Fibroblast of mammary gland (primary cell): ENCODE measurements at places on chromosomes 2 and 18.

GRCh38 chr2:88003074-88003755 lies 13.1 kb downstream of the RNU2-63P start:
- no peak for DNase-seq

GRCh38 chr2:68637047-68637446 lies 6.3 kb upstream of the PROKR1 start:
- DNase-seq = no peak

DNA sequence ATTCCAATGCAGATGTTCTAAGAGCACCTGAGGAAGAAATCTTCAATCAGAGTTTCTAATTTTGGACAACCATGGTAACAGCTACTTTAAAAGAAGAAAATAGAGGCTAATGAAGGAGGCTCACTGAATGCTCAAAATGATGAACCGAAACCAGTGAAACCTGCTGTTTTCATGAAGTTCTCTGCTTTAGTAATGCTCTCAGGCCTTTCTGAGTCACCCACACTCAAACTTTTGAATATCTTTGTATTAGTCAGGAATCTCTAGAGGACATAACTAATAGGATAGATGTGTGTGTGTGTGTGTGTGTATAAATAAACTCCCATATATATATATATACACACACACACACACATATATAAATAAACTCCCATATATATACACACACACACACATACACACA lies 76.9 kb upstream of the RIT2 start:
- peak; percentile 53 for DNase-seq

GRCh38 chr2:231053846-231054245 lies 2.8 kb upstream of the PSMD1 start:
- no peak for DNase-seq

- no peak for DNase-seq
Observed at GRCh38 chr2:232487385-232488096, at the start of gene ECEL1. ECEL1 (minus strand) TSS chr2:232487834; CDS start chr2:232486653, 1,181 bp downstream.

GRCh38 chr18:44798433-44799048 lies 117.9 kb downstream of the SETBP1 start:
- DNase-seq = no peak

DNA sequence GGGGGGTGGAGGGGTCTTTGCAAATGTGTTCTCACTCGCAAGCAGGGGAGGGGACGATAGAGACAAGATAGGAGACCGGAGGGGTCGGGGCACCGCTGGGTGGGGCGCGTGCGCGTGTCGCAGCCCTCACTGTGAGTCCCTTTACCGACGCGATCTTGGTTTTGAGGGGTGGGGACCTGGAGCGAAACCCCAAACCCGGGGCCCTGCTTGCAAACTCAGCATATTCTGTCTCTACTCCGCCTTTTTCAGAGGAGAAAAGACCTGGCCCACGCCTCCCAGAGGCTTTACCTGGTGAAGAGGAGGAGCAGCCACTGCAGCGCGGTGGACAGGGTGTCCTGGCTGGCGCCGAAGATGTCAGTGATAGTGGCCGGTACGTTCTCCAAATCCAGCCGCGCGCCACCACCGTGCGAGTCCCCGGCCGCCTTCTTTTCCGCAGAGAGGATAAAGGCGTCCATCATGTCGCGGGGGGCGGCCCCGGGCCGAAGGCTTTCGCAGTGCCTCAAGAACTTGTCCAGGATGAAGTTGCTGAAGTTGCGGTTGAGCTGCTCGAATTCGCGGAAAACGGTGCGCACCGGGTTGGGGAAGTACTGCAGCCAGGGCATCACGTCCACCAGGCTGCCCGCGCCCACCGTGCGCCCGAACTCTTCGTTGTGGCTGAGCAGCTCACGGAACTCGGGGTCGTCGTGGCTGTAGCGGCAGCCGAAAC lies 1.7 kb downstream of the CYP1B1 start:
- no peak for DNase-seq

GRCh38 chr2:19300961-19301360 lies 57.5 kb downstream of the OSR1 start:
- peak; percentile 28 for DNase-seq

DNA sequence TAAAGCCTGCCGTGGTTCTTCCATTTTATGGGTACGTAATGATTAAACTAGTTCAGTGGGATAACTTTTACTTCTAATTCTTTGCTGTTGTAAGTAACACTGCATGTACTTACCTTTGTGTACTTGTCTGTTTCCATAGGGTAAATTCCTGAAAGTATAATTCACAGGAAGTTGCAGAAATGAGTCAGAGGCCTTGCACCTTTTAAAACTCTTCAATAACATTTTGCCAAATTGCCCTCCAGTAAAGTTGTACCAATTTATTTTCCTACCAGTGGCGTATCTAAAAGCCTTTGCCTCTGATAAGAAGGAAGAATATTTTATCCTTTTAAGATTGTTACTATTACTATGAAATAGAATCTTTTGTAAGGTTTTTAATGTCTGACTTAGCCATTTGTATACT lies 65.1 kb downstream of the CAB39 start:
- DNase-seq = no peak

- DNase-seq = peak; percentile 69
Observed at GRCh38 chr2:199223791-199224190, 233.9 kb downstream of the SATB2 start.

- DNase-seq = no peak
Observed at GRCh38 chr18:73153271-73153670, 285.5 kb upstream of the NETO1 start.

DNA sequence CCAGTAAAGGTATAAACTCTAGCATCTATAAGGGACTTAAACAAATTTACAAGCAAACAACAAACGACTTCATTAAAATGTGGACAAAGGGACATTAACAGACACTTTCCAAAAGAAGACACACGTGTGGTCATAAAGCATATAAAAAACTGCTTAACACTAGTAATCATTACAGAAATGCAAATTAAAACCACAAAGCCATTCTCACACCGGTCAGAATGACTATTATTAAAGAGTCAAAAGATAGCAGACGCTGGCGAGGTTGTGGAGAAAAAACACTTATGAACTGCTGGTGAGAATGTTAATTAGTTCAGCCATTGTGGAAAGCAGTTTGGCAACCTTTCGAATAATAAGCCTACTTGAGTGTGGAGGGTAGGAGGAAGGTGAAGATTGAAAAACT lies 217.1 kb upstream of the DLGAP1 start:
- DNase-seq = no peak

- DNase-seq = no peak
Observed at GRCh38 chr2:112662704-112663103, 17.0 kb downstream of the SLC20A1 start.

DNA sequence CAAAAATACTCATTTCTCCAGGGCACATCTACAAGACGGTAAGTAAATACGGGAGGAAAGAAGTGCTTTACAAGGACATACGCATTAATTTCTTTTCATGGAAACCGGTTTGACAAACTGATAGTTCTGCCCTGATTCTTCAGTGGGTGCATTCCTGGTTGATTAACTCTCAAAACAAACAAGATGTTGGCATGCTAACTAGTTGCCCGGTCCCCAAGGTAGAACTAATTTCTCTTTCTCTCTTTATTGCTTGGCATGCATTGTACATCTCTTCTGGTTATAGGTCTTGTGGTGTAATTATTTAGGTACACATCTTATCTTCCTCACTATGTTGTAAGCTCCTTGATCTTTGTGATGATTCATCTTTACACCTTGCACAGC lies 46.9 kb upstream of the SPATS2L start:
- no peak for DNase-seq

GRCh38 chr2:861655-862354 lies 88.8 kb upstream of the SNTG2 start:
- no peak for DNase-seq

GRCh38 chr2:110714452-110715224 lies 17.7 kb upstream of the ACOXL start:
- DNase-seq = no peak

GRCh38 chr2:236587861-236588815 lies 18.5 kb downstream of the ACKR3 start:
- no peak for DNase-seq

DNA sequence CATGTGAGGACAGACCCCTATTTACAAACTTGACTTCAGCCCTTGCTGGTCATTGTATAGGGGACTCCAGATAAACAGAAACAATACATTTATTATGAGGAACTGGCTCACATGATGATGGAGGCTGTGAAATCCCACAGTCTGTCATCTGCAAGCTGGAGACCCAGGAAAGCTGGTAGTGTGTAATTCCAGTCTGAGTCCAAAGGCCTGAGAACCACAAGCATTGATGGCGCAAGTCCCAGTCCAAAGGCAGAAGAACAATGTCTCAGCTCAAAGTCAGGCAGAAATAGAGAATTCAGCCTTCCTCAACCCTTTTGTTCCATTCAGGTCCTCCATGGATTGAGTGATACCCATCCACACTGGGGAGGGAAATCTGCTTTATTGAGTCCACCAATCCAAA lies 28.1 kb upstream of the SPP2 start:
- no peak for DNase-seq

DNA sequence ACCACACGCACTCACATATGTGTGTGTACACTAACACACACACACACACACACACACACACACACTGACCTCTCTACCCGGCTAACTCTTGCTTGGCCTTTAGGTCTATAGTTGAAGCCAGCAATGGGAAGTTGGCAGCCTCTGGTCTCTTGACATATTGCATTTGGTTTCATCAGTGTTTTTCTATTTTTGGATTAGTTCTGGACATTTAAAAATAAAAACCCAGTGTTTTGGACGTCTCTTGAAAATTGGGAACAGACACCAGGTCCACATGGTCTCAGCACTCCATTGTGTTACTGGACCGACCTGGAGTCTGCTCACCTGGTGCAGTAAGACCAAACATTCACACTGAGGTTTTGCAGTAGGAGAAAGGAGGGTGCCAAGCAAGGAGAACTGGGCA lies 50.4 kb upstream of the AFF3 start:
- no peak for DNase-seq

- peak; percentile 17 for DNase-seq
Observed at GRCh38 chr2:108414256-108414876, 34.6 kb upstream of the GCC2 start.
